Esophagus squamous epithelium (tissue), 5 donors: ENCODE measurements at places on chromosomes 11 and 22. TPM values are rescaled to one million over a fixed set of nuclear protein-coding genes. Genes with fewer than 3 reads are reported as not detected.

- no peak for DNase-seq
These were observed 997 bp downstream of the TST start for GRCh38 chr22:37018086-37018814.

Gene SDHD
- 155 TPM for total RNA-seq

GRCh38 chr11:1782831-1783724 lies 19.4 kb upstream of the CTSD start:
- no peak for DNase-seq

GRCh38 chr11:81772166-81772565 lies 961.5 kb downstream of the FAM181B start:
- DNase-seq, result no peak

GRCh38 chr11:27440090-27440489 lies 32.5 kb downstream of the LGR4 start:
- DNase-seq, result no peak
